Fibroblast of skin of left biceps (primary cell): ENCODE measurements at places on chromosomes 13 and 19.

- no peak for DNase-seq
Observed at GRCh38 chr13:100630555-100630954, 42.0 kb upstream of the GGACT start.

DNA sequence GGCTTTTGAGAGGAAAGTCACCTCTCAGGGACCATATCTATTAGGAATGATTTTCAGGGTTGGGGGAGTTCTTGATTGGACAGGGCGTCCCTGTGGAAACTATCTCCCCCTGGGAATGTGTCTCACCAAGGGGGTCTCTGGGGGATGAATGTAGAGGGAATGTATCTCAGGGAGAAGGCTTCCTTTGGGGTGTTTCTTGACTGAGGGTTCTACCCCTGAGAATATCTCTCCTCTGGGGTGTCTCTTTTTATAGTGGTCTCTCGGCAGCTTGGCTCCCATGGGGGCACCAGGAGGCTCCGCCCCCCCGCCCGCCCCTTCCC, 1.0 kb downstream of the RTBDN start:
- DNase-seq = no peak

GRCh38 chr13:52933547-52934210, 85.2 kb upstream of the PCDH8 start:
- DNase-seq = no peak

GRCh38 chr13:28531077-28531844, 36.3 kb upstream of the FLT1 start:
- no peak for DNase-seq

- DNase-seq = no peak
Observed at GRCh38 chr19:55257461-55258420, 1.1 kb downstream of the PPP6R1 start.

DNA sequence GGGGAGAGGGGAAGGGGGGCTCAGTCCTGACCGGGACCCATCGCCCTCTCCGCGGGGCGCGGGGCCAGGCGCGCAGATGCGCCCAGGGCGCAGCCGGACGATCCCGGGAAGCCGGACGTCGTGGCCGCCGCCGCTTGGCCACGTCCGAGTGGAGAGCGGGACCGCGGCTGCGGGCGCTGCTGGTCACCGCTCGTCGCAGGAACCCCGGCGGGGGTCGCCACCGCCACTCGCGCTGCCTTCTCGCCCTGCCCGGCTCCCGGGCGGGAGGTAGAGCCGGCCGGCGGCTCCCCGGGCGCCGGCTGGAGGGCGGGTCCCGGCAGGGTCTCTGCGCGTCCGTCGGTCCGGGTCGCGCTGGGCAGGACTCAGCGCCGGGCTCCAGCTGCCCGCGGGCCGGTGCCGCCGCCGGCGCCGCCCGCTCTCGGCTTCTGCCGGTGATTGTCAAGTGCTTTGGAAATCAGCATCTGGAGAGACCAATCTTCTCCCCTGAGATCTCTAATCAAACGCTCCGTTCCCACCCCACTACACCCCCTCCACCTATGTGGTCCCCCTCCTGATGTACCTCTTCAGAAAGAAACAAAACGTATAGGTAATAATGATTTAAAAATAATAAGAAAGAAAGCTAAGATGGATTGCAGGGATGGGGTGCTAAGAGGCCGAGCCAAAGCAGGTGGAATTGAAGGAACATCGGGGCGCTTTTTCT, 464.4 kb downstream of the ITGBL1 start:
- no peak for DNase-seq

DNA sequence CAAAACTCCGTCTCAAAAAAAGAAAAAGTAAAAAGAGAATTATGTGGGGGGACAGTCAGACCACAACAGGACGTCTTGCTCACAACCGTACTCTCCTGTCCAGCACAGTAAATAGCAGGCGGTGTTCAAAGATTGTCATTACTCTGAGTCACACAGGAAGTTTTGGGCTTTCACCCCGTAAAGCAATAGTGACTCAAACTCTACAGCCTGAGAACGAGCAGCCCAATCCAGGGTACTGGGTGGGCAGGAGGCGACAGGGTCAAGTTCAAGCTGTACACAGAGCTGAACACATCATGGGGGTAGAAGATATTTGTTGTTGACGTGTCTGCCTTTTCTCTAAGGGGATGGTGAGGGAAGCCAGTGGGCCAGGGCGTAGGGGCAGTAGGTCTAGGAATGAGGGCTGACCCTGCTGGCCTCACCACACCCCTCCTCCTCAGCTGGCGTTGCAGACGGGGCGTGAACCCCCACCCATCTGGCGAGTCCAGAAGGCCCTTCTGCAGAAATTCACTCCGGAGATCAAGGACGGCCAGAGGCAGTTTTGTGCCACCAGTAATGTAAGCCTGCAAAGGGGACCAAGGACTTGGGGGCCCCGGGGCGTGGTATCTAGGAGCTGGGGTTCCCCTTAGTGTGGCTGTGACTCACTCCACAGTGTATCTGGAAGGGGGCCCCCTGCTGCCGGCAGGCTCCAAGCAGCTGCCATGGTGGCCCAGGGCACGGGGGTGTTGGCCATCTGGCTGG, 23.3 kb downstream of the PRR12 start:
- no peak for DNase-seq

DNA sequence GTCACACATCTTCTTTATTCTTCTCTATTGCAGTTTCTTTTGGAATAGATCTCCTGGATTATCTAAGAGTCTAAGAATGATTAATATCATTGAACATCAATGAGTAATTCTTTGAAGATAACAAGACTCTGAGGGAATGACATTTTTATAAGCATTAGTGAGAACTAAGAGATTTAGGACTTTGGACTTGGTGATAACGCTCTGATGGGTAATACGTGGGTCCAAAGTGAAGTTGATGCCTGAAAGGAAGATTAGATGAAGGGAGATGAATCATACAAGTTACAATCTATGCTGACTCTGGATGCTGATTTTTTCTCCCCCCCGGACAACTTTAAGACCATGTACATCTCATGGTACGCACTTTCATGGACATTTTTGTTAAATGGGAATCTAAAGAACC, 364.5 kb downstream of the GPC5 start:
- no peak for DNase-seq

- no peak for DNase-seq
Observed at GRCh38 chr13:32761472-32761871, 175.2 kb downstream of the PDS5B start.

- no peak for DNase-seq
Observed at GRCh38 chr13:102039264-102039663, 362.6 kb downstream of the FGF14 start.

- DNase-seq = no peak
Observed at GRCh38 chr13:44278166-44278565, 95.5 kb upstream of the SERP2 start.

GRCh38 chr13:97018029-97018819, 23.9 kb upstream of the OXGR1 start:
- DNase-seq = no peak

DNA sequence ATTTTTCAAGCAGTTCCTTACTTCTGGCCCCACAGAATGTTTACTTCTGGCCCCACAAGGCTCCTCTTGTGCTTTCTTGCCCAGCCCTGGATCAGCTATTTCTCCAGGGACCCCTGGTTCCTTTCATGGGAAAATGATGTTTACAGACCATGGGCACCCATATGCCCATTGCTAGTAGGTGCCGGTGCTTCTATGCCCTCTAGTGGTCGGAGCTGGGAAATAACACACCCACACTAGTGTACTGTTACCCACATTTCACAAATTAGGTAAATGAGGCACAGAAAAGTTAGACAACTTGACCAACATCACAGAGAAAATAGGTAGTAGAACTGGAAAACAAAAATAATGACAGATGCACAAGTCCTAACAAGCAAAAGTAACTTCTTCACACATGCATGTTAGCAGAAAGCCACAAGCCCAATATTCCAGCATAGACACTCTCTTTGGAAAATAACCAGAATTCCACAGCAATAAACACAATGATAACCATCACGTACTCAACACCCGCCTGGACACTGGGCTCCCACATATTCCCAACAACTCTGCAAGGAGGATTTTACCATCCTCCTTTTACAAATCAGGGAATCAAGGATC, 1.3 kb upstream of the CEACAM6 start:
- DNase-seq = no peak

DNA sequence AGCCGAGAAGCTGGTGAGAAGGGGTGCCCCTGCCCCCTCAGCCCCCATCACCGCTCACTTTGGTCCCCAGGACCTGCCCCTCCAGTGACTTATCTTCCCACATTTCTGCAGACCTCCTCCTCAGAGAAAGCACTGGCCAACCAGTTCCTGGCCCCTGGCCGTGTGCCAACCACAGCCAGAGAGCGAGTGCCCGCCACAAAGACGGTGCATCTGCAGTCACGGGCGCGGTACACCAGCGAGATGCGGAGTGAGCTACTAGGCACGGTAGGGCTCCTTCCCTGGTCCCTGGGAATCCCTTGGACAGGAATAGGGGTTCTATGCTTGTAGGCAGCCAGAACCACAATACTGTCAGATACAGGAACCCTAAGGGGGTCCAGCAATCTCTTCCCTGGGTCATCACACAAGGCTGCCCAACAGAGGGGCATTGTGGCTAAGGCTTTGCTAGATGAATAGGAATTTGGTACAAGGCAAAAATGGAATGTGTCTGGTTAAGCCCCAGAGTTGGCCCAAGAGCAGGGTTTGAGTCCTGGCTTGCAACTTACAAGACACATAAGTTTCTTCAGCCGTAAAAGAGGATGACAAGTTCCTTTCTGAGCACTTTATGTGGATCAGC, 1.0 kb downstream of the USE1 start:
- no peak for DNase-seq

- DNase-seq = no peak
Observed at GRCh38 chr19:12797141-12797587, 4.4 kb downstream of the PRDX2 start.

DNA sequence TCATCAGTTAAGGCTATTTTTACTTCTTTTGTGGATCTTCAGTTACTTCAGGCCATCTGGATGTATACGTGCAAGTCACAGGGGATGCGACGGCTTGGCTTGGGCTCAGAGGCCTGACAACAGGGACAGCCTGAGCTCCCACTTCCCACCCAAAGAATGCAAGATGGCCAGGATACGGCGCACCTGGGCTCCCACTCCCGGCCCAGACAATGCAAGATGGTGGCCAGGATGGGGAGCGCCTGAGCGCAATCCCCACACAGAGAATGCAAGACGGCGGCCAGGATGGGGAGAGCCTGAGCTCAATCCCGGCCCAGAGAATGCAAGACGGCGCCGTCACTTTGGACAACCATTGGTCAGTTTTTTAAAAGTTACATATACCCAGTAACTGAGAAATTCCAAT, 25.3 kb upstream of the MIER2 start:
- DNase-seq = no peak

GRCh38 chr13:47813718-47814117, 187.4 kb downstream of the SUCLA2 start:
- DNase-seq = no peak

DNA sequence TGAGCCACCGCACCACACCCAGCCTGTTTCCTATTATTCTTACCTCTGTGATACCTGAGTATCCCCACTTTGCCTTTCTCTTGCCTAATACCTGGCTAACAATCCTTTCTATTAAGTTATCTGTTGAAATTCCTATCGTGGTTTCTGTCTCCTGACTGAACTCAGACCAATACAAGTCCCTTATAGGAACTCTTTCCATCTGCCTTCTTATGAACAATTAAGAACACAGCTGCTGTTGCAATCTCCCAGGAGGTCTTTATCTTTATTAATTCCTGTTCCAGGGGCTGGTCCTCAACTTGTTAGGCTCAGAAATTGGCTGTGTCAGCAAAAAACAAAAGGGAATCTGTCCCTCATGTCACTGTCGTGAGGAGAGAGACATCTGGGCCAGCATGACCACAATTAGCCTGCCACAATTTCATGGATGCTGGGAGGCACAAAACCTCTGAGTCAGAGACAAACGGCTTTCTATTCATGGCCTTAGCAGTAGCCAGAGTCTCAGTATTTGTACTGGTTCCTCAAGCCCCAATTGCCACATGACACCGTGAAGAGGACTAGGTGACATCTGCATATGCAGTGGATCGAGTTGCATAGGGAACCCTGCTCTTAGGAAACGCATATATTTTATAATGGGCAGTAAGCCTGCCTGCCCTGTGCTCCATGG, 58.2 kb downstream of the NUFIP1 start:
- DNase-seq = no peak

- DNase-seq = no peak
Observed at GRCh38 chr13:100680131-100680530, 5.5 kb upstream of the TMTC4 start.

DNA sequence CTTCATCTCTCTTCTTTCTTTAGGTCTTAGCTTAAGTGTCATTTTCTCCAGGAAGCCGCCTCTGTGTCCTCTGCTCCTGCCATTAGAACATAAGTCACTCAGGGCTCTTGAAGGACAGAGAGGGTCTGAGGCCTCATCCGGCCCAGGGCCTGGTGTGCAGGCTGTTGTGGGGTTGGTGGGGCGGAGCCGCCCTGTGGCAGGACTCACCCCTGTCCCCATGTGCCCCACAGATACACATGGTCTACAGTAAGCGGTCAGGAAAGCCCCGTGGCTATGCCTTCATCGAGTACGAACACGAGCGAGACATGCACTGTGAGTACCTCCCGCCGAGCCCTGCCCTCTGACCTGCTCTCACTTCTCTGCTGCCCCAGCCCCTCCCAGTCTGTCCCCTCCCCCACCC, 13.0 kb upstream of the LIN7B start:
- DNase-seq = no peak

- DNase-seq = no peak
Observed at GRCh38 chr19:50897191-50897607, 14.0 kb downstream of the KLK4 start.

DNA sequence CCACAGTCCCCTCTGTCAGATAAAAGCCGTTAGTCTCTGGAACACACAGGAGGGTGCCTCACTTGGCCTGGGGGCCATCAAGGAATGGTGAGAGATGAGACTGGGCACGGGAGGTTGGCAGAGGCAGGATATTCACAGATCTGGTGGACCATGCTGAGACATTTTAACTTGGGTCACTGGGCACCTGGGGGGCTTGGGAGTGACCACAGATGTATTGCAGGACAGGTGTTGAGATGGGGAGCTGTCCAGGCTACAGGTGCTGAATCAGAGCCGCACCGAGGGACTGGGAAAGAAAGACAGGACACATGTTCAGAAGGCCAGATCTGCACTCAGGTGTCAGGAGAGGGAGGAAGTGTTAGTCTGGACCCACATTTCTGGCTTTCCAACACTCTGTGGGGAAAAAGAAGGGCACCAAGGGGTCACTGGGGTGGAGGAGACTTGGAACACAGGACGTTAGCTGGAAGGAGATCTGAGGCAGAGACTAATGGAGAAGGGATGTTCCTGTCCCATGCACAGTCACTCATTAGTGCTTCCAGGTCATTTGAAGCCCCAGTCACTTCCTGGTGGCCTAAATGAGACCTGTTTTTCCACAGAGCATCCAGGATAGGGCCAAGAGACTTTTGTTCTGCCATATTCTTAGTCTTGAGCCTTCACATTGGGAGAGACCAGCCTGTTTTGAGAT, 56.1 kb downstream of the CHST8 start:
- DNase-seq = no peak

GRCh38 chr13:92830821-92831220, 395.8 kb upstream of the GPC6 start:
- DNase-seq = no peak

DNA sequence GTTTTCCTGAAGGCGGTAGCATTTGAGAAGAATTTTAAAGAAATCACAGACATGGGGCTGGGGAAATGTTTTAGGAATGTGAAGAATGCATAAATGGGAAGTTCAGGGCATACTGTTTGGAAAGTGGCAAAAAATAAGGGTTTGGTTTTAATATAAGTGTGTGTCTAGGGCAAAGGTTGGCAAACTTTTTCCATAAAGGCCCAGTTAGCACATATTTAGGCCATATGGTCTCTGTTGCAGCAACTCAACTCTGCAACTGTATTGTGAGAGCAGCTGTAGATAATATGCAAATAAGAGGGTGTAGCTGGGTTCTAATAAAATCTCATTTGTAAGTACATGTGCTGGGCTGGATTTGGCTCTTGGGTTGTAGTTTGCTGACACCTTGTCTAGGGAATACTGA, 521.9 kb downstream of the DIAPH3 start:
- no peak for DNase-seq
